GM12878 (cell line): ENCODE measurements at places on chromosomes 4 and X. TPM values are rescaled to one million over a fixed set of nuclear protein-coding genes. Genes with fewer than 3 reads are reported as not detected.

LRAT gene
- polyA plus RNA-seq, result 0.08 TPM in 1 of 2 replicates, not detected in the other

IGSF1 gene
- polyA plus RNA-seq, result 0.05 TPM in 1 of 2 replicates, not detected in the other

FDCSP gene
- not detected in 2 replicates for polyA plus RNA-seq

XK gene
- polyA plus RNA-seq, result not detected in 2 replicates

ITIH6 gene
- not detected in 2 replicates for polyA plus RNA-seq

DRD5 gene
- not detected in 2 replicates for polyA plus RNA-seq

NPY1R gene
- polyA plus RNA-seq, result not detected in 2 replicates

WWC2 gene
- 0.06 TPM in 1 of 2 replicates, not detected in the other for polyA plus RNA-seq

RAB9B gene
- 0.10 and 0.20 TPM in 2 replicates for polyA plus RNA-seq

ATP8A1 gene
- 14.6 and 18.5 TPM in 2 replicates for polyA plus RNA-seq

TEX13D gene
- polyA plus RNA-seq, result 0.14 and 0.36 TPM in 2 replicates

PDCL2 gene
- not detected in 2 replicates for polyA plus RNA-seq

NLGN4X gene
- polyA plus RNA-seq, result 0.03 TPM in 1 of 2 replicates, not detected in the other

DGAT2L6 gene
- polyA plus RNA-seq, result 0.13 TPM in 1 of 2 replicates, not detected in the other

ZNF718 gene
- polyA plus RNA-seq, result 2.9 and 4.5 TPM in 2 replicates

MAP7D2 gene
- polyA plus RNA-seq, result 0.16 and 0.45 TPM in 2 replicates

ADGRG2 gene
- 0.02 and 0.18 TPM in 2 replicates for polyA plus RNA-seq

SSX1 gene
- not detected in 2 replicates for polyA plus RNA-seq

RNF175 gene
- polyA plus RNA-seq, result not detected in 2 replicates

PRRG3 gene
- polyA plus RNA-seq, result not detected in 2 replicates

MAGEB1 gene
- polyA plus RNA-seq, result not detected in 2 replicates

CT45A1 gene
- polyA plus RNA-seq, result not detected in 2 replicates

C1QTNF7 gene
- polyA plus RNA-seq, result not detected in 2 replicates

SFRP2 gene
- 0.16 TPM in 1 of 2 replicates, not detected in the other for polyA plus RNA-seq

COMMD8 gene
- 142 and 164 TPM in 2 replicates for polyA plus RNA-seq

CCDC160 gene
- polyA plus RNA-seq, result not detected in 2 replicates

SYTL5 gene
- polyA plus RNA-seq, result 0.04 TPM in 1 of 2 replicates, not detected in the other

GAGE12H gene
- polyA plus RNA-seq, result not detected in 2 replicates

EDA2R gene
- polyA plus RNA-seq, result 8.5 and 12.1 TPM in 2 replicates
